ENCODE measurements at places on chromosomes 3 and 15. TPM values are rescaled to one million over a fixed set of nuclear protein-coding genes. Genes with fewer than 3 reads are reported as not detected.

DNA sequence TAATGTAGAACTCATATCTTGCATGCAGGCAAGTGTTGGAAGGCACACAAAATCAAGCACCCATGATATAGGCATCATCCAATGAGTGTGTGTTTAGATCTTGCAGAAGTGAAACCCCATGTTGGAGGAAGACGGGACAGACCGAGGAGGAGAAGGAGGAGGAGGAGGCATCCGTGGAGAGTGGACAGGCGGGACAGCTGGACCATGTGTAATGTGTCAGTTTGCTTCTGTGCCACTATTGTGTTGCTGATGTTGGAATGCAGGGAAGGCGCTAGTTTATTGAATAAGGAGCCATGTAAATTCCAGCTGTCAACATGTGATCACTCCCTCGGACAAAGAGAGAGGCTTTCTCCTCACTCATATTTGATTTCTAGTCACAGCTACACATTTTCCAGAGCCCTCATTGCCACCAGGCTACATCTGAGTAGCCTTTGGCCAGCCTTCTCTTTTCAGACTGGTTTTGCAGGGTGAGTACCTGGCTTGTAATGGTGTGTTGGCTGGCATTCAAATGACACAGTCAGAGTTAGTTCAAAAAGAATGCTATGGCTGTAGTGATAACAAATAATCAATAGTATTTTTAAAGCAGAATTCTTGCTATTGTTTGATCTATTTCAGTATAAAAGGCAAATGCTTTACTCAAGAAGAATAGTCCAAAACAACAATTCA lies 1037.6 kb upstream of the NR2F2 start:
- DNase-seq: no peak

The NRROS gene
- 0.72 TPM for total RNA-seq

GRCh38 chr3:67437789-67438188 lies 216.6 kb downstream of the SUCLG2 start:
- no peak for DNase-seq

The IQCF5 gene
- not detected for total RNA-seq

DNA sequence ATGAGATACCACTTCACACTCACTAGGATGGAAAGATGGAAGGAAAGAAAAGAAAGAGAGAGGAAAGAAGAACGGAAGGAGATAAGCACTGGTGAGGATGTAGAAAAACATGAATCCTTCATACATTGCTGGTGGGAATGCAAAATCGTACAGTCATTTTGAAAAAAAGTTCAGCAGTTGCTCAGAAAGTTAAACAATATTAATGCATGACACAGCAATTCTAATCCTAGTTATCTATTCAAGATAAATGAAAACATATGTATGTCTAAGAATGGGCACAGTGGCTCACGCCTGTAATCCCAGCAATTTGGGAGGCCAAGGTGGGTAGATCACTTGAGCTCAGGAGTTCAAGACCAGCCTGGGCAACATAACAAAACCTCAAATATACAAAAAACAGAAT lies 59.1 kb downstream of the SENP7 start:
- DNase-seq: no peak

The WDR5B gene
- total RNA-seq: 10.9 TPM

The CILP gene
- under 0.01 TPM for total RNA-seq

GRCh38 chr3:57910990-57911389 lies 97.2 kb upstream of the FLNB start:
- DNase-seq: no peak
